ENCODE measurements at places on chromosomes 7 and 10.

GRCh38 chr7:21054427-21055112 is 267.9 kb upstream of the SP8 start:
- no peak for DNase-seq

DNA sequence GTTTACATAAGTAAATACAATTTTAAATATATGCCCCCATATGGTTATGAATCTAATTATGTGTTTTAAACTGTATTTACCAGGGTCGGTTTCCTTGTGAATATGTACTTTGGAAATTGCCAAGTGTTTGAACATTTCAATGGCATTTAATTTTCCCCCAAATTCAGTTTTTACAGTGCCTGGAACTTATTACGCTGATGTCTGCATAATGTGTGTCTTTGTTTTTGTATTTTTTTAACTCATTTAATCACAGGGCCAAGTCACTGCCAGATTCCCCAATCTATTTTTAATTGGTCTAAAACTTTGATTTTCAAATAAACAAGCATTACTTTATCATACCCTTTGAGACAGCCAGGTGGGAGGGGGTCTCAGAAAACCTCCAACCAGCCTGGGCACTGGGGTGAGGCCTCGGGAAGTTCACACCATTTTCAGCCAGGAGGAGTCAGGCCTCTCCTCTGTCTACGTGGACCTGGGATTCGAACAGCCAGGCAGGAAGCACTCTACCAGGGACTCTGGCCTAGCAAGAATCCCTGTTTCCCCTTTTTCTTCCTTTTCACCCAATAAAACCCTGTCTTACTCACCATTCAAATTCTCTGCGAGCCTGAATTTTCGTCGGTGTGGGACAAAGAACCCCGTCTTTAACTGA is 151.5 kb upstream of the COL1A2 start:
- no peak for DNase-seq

DNA sequence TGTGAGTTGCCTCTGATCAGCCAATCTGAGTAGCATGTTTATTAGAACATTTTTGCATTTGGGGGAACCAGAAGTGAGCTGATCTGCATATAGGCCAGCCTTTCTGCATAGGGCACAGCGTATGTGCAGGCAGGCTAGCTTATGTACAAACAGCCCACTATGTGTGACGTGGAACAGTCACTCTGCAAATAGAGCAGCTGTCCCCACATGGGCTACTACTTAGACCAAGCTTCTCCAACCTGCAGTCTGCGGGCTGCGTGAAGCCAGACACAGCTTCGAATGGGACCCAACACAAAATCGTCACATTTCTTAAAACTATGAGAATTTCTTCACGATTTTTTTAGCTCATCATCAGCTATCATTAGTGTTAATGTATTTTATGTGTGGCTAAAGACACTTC is 134.1 kb upstream of the FAM20C start:
- no peak for DNase-seq

DNA sequence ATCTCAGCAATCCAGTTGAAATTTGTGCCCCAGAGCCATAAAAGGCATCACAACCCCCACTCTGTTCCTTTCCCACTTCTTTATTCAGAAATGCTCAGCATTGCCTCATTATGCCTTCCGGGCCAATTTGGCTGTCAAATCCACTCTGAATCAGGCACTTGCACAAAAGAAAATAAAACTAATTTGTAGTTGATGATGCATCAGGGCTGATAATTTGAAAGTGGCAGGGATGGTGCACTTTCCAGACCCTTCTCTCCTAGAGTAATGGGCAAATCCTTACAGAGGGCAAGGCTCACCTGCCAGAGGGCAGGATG is 147.9 kb upstream of the PDE1C start:
- peak; percentile 63 for DNase-seq
